B cell (primary cell): ENCODE measurements at places on chromosomes 5 and 9.
A peak's percentile ranks its signal among the peaks of the same experiment; 100 is the strongest.

- no peak for DNase-seq
Measured at GRCh38 chr5:117999939-118000549, 988.3 kb downstream of the DTWD2 start.

DNA sequence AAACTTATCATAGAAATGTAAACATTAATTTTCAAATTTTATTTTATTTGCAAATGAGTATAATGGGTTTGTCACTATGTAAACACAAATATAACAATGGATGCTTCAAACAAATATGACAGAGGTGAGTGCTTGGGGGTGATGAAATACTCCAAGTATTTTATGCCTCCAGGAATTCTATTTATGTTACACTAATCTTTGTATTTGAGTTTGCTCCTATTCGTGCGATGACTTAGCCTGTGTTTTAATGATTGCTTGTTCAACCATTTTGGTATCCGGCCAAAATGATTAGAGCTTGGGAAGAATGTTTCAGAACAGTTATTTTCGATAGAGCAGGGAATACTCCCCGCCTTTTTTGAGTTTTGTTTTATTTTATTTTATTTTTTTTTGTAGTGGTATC, 5.0 kb downstream of the DMRT2 start:
- no peak for DNase-seq

GRCh38 chr5:149682532-149683075, 47.5 kb upstream of the PPARGC1B start:
- peak; percentile 56 for DNase-seq

DNA sequence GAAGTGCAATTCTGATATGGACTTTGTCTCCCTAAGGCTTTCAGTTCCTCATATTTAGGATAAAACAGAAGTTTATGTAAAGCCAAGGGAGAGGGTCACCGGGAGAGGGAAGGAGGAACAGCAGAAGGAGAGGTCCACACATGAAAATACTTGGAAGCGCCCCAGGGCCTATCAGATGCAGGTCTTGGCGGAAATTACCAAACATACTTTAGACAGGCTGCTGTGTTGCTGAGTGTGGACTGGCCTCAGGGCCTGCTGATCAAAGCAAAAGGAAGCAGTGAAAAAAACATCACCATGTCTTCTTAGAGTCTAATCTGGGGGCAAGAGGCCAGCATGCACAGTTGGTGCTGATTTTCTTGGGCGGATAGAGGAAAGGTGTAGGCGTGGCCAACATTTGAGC, 14.1 kb upstream of the NTRK2 start:
- no peak for DNase-seq

GRCh38 chr5:109335114-109335513, 74.7 kb downstream of the PJA2 start:
- no peak for DNase-seq

DNA sequence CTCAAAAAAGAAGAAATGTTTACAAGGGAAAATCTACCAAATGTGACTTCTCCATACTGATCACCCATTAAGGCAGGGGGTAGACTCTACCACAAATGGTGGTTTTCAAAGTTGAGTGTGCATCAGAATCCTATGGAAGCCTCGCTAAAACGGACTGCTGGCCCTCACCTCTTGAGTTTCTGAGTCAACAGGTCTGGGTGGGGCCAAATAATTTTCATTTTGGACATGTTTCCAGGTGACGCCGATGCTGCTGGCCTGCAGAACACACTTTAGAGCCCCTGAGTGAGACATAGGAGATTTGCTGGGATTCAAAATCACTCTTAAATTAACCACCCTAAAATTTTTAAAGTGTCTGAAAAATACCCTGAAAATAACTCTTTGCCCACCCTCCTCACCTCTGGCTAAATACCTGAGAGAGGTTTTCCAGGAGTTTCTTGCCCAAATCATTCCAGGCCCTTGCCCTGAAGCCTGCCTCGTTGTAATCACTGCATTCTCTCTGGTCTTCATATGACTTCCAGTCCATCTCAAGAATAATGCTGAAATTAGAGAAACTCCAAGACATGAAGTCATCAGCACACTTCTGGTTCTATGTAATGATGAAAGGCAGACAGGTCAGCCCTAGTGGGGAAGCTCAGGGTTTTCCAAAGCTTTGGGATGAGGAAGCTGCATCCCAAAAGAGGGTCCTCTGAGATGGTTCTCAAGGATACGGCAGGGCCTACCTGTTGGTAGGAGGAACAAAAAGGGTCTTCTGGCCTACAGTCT, 18.2 kb downstream of the C9orf152 start:
- no peak for DNase-seq

- DNase-seq, result no peak
Measured at GRCh38 chr9:36258996-36259533, 817 bp upstream of the GNE start.

- DNase-seq, result peak; percentile 95
Measured at GRCh38 chr9:88388203-88388885, at the start of gene SPIN1. SPIN1 (plus strand) TSS chr9:88388444; CDS start chr9:88426540, 38,096 bp downstream.
